Vagina (tissue), 2 donors: ENCODE measurements at places on chromosomes 5 and 9.

DNA sequence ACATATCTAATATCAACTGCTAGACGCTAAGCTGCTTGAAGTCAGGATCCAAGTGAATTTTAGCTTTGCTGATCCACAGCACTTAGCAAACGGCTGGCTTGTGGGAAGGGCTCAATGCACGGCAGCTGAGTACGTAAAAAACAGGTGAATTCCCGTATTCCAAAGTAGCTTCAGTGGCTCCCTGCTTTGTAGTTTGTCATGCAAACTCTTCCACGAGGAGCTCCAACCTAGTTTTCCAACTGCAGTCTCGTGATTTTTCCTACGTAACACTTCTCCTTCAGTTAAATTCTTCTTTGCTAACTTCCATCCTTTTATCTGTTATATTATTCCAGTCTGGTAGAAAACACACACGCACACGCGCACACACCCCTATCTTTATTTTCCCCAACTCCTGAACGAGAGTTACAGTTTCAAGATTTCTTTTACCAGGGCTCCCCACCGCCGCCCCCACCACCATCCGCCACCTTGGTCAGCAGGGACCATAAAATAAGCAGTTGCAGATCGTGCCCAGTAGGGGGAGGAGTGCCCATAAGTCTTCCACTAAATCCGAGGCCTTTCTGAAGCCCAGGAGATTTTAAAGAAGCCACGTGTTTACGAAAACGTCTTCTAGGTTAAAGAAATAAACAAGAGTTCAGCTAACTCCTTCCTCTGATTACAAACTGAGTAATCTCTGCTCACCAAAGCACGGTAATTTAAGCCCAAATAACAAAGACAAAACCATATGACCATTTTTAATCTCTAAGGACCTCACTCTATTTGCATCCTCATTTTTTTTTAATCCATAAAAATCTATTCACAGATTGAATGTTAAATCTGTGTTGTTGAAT lies 34.8 kb upstream of the TRIO start:
- no peaks in the 10 kb centered on the region for H3K36me3 ChIP-seq
- peaks cover 17% of the 10 kb centered on the region for H3K4me1 ChIP-seq
- H3K4me3 ChIP-seq = no peak overlapping the region
- H3K27me3 ChIP-seq = no peaks in the 10 kb centered on the region

DNA sequence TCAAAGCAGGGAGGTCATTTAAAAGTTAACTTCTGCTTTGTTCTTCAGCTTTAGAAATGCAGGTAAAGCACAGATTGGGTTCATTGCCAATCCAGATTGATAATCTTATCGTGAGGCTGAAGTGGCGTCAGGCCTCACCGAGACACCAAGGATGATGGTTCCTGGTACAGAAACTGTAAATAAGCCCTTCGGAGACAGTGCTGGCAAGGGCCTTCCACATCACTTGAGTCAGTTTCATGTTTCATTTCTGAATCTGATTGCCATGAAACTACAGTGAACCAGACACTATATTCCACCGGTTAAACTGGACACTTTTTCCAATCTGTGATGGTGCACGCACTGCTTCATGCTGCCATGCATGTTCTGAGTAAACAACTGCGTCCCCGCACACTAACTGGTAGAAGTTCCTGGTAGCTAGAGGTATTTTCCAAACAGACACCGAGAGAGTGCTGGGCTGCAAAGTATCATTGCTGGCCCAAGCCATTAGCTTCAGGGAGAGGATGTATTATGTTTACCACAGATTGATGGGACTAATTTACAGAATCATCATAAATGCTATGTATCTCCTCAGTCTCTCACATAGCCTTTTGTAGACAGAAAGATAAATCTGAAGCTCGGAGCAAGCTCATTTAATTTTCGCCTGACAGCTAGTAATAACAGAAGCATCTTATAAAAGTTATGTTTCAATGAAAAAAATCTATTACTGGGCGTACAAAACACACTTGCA lies 336.1 kb downstream of the GLIS3 start:
- H3K4me3 ChIP-seq = no peak overlapping the region
- DNase-seq = no peak
- no peaks in the 10 kb centered on the region for H3K27me3 ChIP-seq
- peak overlapping the region; percentile 20 for H3K27ac ChIP-seq

- H3K27me3 ChIP-seq = no peaks in the 10 kb centered on the region
- H3K4me3 ChIP-seq = no peak overlapping the region
- no peak overlapping the region for H3K27ac ChIP-seq
- H3K36me3 ChIP-seq = no peaks in the 10 kb centered on the region
- peaks cover 15% of the 10 kb centered on the region for H3K4me1 ChIP-seq
Measured at GRCh38 chr5:140424135-140424534, 22.5 kb downstream of the ANKHD1 start.

DNA sequence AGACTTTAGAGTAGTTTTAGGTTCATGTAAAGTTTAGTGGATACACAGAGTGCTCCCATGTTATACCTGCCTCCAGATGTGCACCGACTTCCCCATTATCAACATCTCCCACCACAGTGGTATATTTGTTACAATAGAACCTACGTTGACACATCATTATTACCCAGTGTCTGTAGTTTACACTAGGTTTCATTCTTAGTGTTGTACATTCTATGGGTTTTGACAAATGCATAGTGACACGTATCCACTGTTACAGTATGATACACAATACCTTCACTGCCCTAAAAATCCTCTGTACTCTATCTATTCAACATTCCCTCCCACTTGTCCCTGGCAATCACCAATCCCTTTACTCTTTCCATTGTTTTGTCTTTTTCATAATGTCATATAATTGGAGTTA lies 34.3 kb upstream of the CRHBP start:
- no peaks in the 10 kb centered on the region for H3K36me3 ChIP-seq
- no peaks in the 10 kb centered on the region for H3K27me3 ChIP-seq
- DNase-seq = no peak
- H3K4me1 ChIP-seq = no peaks in the 10 kb centered on the region

DNA sequence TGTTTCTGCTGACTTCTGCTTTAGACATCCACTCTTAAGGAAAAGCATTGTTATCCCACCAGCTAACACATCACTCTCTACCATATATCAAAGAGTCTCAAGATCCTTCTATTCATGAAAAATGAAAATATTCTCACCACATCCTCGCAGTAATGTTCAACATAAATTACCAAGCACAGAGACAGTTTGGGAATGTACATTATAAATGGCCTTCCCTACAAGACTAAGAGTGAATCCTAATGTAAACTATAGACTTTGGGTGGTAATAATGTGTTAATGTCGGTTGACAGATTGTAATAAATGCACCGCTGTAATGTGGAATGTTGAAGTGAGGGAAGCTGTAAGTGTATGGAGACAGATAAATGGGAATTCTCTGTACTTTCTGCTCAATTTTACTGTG lies 27.1 kb upstream of the KCNIP1 start:
- H3K4me1 ChIP-seq = no peaks in the 10 kb centered on the region
- no peaks in the 10 kb centered on the region for H3K36me3 ChIP-seq
- H3K4me3 ChIP-seq = no peak overlapping the region
- H3K27me3 ChIP-seq = no peaks in the 10 kb centered on the region
- no peak overlapping the region for H3K27ac ChIP-seq
- DNase-seq = no peak

GRCh38 chr5:159933531-159934485 lies 17.5 kb downstream of the ADRA1B start:
- DNase-seq = no peak
- no peak overlapping the region for H3K27ac ChIP-seq
- H3K4me3 ChIP-seq = no peak overlapping the region
- no peaks in the 10 kb centered on the region for H3K36me3 ChIP-seq
- H3K4me1 ChIP-seq = peaks cover under 1% of the 10 kb centered on the region
